H7 (cell line): ENCODE measurements at places on chromosomes 16 and 17. TPM values are rescaled to one million over a fixed set of nuclear protein-coding genes. Genes with fewer than 3 reads are reported as not detected.

- no peak for DNase-seq
Observed at GRCh38 chr17:70750983-70751382, 581.7 kb downstream of the KCNJ2 start.

DNA sequence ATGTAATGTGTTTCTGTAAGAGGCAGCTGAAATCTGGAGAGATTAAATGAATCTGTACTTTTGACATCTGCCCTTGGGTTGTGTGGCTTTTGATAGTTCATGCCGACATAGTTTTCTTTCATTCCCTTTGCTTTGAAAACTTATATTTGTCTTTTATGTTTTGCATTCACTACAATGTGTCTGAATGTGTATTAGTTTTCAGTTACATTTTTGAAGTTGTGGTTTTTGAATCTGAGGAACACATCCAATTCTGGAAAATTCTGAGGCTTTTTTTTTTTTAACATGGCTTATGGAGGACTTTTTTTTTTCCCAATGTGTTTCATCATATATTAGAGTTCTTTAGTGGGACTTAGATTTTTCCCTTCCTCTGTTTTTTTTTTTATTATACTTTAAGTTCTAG is 683.7 kb upstream of the SOX9 start:
- no peak for DNase-seq

GRCh38 chr16:28834349-28834748 is 11.6 kb downstream of the ATXN2L start:
- peak; percentile 35 for DNase-seq

- no peak for DNase-seq
Observed at GRCh38 chr17:73624496-73624988, 19.7 kb downstream of the SDK2 start.

DNA sequence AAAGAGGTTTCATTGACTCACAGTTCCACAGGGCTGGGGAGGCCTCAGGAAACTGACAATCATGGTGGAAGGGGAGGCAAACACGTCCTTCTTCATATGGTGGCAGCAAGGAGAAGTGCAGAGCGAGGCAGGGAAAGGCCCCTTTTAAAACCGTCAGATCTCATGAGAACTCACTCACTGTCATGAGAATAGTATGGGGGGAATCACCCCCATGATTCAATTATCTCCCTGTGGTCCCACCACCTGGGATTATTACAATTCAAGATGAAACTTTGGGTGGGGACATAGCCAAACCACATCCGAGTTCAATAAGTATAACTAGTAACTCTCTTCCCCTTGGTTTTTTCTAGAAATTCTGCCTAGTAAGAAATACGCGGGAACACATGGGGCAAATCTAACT is 94.9 kb downstream of the AXIN2 start:
- DNase-seq, result no peak

Gene LDHD
- 10.4 and 13.7 TPM in 2 replicates for total RNA-seq

Gene CNP
- total RNA-seq, result 32.8 and 46.1 TPM in 2 replicates

Gene DNAAF1
- total RNA-seq, result 0.07 TPM in 1 of 2 replicates, not detected in the other
